ENCODE measurements at places on chromosomes 7 and 10.
A peak's percentile ranks its signal among the peaks of the same experiment; 100 is the strongest.

DNA sequence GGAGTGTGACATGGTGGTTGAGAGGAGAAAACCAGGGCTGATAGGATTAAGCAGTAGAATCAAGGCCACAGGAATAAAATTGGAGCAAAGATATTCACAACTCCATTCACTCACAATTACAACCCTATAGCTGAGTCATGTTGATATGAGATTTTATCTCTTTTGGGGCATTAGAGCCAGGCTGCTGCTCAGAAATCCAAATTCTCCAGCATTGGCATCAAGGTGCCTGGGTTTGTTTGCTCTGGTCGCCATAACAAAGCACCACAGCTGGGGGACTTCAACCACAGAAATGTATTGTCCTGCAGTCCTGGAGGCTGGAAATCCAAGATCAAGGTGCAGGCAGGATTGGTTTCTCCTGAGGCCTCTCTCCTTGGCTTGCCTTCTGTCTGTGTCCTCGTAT lies 52.5 kb upstream of the GRB10 start:
- DNase-seq, result no peak

- DNase-seq, result no peak
Measured at GRCh38 chr7:7119729-7120128, 62.6 kb upstream of the C1GALT1 start.

DNA sequence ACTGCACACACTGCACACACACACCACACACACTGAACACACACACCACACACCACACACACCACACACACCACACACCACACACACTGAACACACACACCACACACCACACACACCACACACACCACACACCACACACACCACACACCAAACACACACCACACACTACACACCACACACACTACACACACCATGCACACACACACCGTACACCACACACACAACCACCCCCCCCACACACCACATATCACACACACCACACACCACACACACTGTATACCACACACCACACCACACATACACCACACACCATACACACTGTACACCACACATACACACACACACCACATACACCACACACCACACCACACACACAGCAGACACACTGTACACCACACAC lies 59.5 kb downstream of the FAM204A start:
- DNase-seq, result no peak

GRCh38 chr10:130440971-130441370 lies 304.8 kb downstream of the GLRX3 start:
- no peak for DNase-seq

DNA sequence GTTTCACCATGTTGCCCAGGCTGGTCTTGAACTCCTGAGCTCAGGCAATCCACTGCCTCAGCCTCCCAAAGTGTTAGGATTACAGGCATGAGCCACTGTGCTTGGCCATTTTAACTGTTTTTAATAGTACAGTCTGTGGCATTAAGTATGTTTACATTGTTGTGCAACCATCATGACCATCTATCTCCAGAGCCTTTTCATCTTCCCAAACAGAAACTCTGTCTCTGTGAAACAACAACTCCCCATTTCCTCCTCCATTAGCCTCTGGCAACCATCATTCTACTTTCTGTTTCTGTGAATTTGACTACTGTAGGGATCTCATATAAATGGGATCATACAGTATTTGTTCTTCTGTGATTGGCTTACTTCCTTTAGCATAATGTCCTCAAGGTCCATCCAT lies 48.3 kb upstream of the SEPHS1 start:
- no peak for DNase-seq

DNA sequence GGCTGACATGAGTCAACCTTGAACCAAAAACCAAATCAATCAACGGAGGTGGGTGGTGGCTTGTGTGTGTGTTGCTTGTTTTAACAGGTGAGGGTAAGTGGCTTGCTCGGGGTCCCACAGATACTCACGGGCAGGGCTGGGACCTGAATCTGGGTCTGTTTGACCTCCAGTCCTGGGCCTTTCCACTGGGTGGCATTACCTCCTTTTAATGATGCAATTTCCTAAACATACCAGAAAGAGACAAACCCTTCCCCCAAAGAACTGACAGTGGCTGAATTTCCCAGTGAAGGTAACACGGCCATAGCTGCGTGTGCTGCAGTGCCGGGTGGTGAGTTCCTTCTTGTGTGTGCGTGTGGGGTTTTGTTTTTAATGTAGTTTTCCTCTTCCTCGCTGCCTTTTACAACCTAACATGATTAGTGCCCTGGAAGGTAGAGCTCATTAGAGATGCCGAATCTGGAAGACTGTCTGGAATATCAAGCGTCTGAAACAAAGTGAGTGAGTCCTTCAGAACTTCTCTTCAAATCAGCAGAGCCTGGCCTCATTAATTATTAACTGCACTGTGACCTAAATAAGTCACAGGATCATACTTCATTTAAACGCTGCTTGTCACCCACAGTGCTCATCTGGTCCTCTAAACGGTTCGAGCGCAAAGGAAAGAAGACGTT lies 166.1 kb upstream of the TCERG1L start:
- DNase-seq, result no peak

GRCh38 chr7:153604-154003 lies 38.8 kb upstream of the FAM20C start:
- DNase-seq, result no peak

DNA sequence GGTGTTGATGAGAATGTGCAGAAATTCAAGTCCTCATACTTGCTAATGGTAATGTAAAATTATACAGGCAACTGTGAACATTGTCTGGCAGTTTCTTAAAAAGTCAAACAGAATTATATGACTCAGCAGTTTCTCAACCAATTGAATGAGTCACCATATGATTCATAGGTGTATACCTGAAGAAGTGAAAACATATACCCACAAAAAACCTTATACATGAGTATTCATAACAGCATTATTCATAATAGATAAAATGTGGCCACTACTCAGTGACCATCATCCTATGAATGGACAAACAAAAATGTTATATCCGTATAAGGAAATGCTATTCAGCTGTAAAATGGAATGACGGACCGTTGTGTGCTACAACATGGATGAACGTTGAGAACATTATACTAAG lies 253.5 kb downstream of the MALRD1 start:
- no peak for DNase-seq

DNA sequence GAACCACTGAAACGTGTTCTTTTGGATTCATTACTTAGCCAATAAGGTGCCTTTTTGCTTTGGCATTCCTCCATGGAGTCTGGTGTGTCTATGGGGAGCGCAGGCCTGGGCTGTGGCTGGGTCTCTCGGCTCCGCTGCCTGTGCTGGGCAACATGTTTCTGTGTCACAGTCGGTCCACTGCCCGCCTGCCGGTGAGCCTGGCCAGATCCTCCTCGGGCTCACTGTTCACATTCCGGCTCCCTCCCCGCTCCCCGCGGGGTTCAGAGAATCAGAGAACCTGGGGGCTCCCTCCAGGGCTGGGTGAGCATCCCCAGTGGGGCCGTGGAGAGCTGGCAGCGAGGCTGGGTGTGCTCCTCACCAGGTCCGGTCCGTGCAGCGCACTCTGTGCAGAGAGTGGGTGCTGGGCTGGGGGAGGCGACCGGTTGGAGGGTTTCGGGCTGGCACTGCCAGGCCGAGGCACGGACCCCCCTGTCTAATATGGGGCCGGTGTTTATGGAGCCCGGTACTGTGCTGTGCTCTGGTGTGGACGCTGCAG lies 70.4 kb downstream of the INPP5A start:
- no peak for DNase-seq

DNA sequence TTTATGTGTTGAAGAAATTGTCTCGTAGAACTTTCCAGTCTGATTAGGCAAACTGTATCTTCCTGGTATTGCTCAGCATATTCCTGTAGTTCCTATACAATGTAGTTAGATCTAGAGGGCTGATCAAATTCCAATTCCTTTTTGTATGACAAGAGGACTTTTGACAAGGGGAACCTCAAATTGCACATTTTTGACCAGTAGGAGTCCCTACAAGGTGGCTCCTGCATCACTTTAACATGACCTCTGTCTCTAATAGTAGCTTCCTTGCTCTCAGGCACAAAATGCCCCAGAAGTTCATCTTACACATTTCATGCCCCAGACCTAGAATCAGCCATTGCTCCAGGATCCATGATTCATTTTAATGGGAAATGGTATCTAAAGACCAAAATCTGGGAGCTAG lies 18.7 kb downstream of the HERPUD2 start:
- no peak for DNase-seq

GRCh38 chr7:32506266-32507054 lies 11.2 kb downstream of the AVL9 start:
- DNase-seq, result peak; percentile 50

- DNase-seq, result no peak
Measured at GRCh38 chr10:43610636-43611035, 4.4 kb downstream of the ZNF485 start.

DNA sequence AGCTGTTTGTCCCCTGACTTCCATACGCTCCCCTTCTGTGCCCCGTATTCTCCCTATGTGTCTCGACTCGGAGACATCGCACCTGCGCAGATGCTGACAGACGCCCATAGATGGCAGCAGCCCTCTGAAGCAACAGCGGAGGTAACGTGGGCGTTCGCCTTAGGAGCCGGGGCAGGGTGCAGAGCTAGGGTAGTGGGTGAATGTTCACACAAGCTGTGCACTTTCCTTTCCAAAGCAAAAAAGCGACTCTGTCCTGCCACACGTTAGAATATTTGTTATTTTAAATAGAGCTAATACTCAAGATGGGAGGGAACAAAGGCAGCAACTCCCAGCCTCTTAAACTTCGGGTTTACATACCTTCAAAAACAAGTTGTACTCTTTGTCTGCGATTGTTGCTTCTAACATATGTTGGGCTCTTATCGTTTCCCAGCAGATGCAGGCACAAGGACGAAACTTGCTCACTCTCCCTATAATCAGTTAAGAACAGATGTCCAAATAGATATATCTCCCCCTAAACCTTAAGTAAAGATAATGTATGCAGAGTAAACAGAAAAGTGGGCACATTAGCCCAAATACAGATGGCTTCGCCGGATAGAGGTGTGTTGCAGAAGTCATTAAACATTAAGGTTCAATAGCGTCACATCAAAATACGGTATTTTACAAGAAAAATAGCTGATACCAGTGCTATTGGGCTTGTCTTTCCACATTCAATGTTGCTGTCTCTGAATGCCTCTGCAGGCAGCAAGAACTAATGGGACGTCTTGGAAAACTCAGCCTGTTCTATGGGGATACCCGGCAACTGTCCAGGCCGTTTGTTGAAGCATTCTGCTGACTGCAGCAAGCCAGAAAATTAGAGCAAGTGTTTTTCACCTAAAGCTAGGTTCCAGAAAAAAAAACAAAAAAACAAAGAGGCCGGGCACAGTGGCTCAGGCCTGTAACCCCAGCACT lies 340.3 kb upstream of the PRKCQ start:
- peak; percentile 87 for DNase-seq

- DNase-seq, result no peak
Measured at GRCh38 chr10:114881901-114882300, 56.1 kb upstream of the TRUB1 start.

DNA sequence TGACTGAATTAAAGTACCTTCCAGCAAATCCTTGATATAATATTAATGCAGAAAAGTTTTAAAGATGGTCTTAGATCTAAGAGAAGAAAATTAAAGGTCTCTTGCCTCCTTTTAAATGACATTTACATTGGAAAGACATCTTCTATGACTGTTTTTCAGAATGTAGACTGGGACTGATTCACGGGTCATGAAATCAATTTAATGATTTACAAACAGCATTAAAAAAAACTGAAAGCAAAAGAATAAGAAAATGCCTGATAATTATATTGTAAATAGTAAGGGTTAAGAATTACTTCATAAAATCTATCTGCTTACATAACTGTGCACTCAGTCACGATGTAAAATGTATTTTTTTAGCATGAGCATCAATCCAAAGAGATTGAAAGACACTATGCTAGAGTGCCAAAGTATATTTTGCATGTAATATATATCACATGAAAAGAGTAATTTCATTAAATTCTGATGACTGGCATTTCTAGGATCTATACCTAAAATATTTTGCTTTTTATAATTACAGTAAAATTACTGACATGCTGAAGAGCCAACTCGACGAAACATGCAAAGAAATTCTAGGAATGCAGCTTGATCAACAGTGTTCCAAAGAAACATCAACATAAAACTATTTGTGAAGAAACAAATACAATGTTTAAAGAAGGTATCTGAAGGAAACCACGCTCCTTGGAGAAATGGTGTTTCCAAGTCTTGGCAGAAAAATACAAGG lies 35.1 kb downstream of the RTKN2 start:
- no peak for DNase-seq

GRCh38 chr7:125636320-125636962 lies 706.8 kb upstream of the POT1 start:
- DNase-seq, result no peak

DNA sequence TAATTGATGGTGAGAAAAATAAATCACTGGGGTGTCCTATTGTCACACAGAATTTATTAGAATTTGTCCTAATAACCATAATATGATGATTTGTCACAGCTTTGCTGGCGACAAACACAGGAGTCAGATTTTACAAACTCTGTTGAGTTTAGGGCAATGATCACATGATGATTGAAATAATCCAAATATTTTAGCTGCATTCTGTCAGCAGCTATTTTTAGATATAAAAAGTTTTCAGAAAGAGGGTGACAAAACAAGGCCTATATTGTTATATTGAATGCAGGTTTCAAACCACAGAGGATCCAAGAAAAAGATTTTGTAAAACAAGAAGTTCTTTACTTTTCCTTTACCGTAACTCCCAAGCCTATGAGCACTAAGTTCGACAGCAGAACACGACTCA lies 178.8 kb downstream of the ADAM12 start:
- DNase-seq, result no peak

GRCh38 chr7:120293027-120293426 lies 20.1 kb downstream of the KCND2 start:
- DNase-seq, result no peak

- no peak for DNase-seq
Measured at GRCh38 chr7:76268376-76268775, 34.1 kb upstream of the HSPB1 start.

- no peak for DNase-seq
Measured at GRCh38 chr10:29223326-29223725, 65.5 kb upstream of the LYZL1 start.

DNA sequence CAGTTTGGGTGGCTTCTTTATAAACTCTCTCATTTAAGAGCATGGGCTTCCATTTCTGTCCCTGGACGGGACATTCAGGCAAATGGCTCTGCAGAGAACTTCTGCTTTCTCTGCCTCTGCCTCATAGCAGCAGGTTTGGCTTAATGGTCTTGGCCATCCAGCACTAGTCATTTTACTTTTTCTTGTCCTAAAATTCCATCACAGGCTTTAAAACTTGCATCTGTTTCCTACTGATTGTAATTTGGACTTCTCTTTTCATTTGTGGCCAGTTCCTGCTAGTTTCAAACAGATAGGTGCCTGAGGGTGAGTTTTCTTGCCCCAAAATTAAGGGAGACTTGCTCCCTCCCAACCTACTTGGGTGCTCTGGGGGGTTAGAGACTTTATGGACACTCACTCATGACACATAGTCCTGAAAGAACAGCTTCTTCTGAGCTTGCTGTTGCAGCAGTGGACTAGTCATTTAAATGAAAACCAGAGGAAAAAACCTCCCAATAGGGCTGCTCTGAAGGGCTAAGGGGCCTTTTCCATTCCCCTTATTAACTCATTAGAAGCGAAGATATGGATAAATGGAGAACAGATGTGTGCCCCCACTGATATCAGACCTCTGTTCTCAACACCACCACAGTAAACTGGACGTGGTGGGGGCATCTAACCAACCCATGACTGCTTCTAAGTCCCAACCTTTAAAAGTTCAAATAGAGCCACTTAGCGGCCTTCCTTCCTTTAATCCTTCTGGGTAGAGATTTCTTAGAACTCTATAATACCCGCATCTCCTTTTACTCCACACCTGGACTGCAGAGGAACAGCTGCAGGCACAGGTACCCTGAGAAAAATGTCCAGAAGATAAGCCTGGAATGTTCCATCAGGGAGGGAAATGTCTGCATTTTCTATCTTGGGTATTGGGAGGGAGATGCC lies 38.8 kb downstream of the SVOPL start:
- DNase-seq, result no peak

- no peak for DNase-seq
Measured at GRCh38 chr10:43731486-43731885, 82.8 kb upstream of the ZNF32 start.

Data from activated CD4-positive, alpha-beta memory T cell treated with anti-CD3 and anti-CD28 coated beads for 36 hours (primary cell).